ENCODE measurements at places on chromosomes 5 and 9.

DNA sequence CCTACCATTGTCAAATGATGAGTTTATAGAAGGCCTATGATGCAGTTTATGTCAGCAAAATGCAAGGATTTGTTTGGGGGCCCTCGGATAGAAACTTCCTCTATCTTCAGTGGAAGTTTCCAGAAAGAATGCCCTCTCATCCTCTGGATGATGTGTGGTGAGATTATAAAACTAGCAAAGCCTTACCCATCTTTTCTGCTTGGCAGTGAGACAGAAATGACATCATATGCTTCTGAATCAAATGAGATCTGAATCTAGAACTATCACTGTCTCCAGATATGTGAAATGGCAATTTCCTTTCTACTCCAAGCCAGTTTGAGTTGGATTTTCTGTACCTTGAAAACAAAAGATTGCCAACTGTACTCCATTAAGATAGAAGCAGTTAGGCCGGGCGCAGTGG, 60.4 kb upstream of the CKMT2 start:
- DNase-seq: no peak

DNA sequence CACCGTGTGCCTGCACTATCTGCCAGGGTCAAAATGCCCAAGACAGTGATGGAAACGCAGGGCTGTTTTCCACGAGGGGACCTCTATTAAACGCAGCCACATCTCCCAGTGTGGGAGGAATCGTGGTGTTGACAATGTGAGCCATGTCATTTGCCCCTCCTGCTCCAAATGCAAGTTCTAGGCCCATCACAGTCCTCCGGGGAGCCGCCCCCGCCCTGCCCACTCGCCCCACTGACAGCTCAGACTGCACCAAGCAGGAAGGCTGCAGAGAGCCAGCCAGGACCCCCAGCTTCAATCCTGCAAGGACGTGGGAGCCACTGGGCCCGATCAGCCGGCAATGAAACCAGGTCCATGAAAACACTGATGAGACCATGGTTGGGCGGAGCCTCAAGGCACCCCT, 85.9 kb downstream of the VAV2 start:
- no peak for DNase-seq

DNA sequence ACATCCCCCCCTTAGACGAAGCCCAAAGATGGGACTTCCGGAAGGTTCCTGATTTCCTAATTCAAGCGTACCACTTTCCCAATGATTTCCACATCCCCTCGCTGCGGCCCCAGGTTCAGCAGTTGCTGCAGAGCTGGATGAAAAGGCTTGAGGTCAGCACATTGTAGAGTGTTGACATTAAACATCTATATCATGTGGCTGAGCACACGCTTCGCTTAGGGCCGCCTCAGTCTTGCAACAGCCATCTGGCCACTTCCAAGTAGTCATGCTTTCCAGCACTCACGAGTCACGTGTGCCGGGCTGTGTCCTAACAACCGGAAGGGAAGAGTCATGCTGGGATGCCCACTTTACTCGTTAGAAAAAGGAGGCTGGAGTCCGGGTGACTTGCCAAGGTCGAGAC, 340.6 kb upstream of the IRX4 start:
- no peak for DNase-seq

- no peak for DNase-seq
These were observed 6.9 kb downstream of the YTHDC2 start for GRCh38 chr5:113520429-113520828.

DNA sequence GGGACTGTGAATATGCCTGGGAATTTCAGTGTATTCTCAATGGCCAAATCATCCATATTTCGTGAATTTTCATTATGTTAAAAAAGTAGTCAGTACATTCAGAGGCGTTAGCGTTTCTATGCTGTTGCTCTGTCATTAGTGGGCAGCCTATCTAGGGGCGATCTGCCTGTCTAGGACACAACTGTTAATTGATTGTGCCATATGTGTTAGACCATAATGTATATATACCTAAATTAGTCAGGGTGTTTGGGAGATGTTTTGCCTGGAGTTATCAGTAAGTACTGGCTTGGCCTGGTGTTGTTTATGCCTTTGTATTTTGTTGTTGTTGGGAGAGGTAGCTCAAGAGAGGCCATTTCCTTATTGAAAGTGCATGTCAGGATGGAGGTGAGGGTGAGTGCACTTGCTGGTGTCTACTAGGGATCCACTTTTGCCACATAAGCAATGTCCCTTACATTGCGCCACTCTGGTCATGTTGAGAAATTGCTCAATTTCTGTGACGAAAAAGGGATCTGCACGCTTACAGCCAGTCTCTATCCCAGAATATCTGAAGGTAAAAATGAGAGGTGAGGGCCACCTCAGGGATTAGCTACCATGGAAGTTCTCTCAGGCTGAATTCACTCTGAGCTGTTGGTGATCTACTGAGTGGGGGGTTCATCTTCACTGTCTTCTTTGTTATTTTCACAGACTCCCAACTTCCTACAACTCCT, 123.3 kb downstream of the ST8SIA4 start:
- no peak for DNase-seq

DNA sequence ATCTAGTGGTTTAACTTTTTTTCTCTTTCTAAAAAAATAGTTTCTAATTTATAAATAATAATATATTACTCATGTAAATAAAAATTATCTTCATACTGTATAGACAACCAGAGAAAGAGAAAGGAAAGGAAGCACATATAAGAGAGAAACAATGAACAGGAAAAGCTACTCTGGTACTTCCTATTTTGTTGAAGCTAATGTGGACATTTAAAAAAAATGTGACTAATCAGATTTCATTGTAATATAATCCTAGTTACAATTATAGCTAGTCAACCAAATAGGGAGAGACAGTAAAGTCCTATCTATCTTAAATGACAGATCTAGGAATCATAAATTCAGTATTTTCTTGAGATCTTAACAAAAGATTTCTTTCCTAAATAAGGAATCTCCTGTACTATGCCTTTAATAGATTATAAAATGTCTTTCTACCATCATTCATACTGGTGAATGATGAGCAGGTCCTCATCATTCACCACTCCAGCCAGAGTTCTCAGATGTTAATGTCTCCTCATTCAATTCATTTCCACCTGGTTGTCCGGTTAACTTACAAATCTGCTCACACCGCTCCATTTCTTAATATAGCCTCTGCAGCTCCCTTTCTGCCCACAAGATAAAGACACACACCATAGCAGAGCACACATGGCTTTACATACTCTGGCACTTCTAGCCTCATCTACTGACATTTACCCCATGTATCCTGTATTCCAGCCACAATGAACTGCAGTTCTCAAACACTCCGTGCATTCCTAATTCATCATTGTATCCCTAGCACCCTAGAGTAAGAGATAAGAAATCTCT, 30.9 kb downstream of the ZFR start:
- DNase-seq: no peak

GRCh38 chr5:41891066-41891707, 13.0 kb upstream of the RIMOC1 start:
- no peak for DNase-seq

GRCh38 chr9:137167747-137168572, 1.9 kb downstream of the LRRC26 start:
- no peak for DNase-seq

DNA sequence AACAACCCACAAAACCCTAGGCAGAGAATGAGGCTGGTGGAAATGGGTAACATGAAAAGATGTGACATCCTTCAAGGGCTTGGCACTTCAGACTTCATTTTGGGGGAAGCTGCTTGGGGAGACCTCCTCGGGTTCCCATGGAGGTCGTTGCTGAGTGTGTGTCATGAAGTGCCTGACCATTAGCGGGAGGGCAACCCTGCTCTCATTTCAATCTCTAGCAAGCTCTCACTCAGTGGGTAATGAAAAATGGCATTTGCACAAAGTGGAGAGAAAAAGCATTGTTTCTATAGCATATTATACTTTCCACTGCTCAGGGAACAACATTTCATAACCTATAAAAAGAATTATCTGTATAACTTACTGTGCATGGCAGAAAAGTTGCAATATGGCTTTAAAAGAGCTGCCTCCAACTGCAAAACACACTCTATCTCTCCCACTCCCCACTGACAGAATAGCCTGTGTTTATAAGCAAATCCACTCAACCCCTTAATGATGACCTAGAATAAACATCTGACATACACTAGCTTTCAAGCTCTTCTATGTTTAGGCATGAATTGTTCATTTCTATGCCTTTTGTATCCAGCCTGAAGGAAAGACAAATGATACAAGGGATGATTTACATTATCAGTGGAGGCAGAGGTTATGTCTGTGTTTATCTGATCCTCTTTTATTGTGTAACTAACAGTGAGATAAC, 357.2 kb downstream of the ZSWIM6 start:
- DNase-seq: no peak

Measured in NCI-H187 treated with DMSO at 0.1 percent for 48 hours (cell line).